ENCODE measurements at places on chromosomes 2 and 18.

- DNase-seq = no peak
Measured at GRCh38 chr2:239296020-239296932, 104.5 kb downstream of the HDAC4 start.

- DNase-seq = no peak
Measured at GRCh38 chr18:77052983-77053309, 79.6 kb downstream of the MBP start.

DNA sequence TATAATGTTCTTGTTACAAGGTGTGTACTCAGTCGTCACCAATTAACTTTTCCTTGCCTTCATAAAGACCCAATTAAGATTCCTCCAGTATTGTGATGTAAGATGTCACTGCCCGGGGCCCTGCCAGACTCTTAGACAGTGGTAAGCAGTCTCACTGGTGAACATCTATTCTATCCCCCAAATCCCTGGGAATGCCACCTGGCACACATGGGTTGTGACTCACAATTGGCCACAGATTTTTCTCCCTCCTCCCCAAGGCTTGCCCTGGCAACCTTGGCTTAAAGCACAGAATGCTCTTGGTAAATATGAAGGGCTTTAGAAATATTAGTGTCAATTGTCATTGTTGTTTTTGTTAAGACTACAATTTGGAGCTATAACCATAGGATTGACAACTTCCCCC lies 287.9 kb downstream of the ETAA1 start:
- no peak for DNase-seq

GRCh38 chr2:173770947-173771678 lies 194.1 kb downstream of the SP3 start:
- no peak for DNase-seq

DNA sequence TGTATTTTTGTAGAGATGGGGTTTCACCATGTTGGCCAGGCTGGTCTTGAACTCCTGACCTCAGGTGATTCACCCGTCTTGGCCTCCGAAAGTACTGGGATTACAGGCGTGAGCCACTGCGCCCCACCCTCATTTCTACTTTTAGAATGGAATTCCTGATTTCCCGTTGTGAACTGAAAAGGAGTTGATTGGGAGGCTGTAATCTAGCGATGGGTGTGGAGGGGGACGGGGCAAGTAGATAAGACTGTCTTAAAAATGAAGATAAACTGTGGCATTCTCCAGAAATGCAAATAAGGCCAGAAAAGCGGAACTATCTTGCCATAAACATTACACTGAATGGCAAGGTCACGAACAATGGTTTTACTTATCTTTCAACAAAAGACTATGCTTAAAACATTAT lies 135.4 kb downstream of the TRIB2 start:
- DNase-seq = no peak

GRCh38 chr2:160513120-160513519 lies 19.5 kb upstream of the RBMS1 start:
- no peak for DNase-seq

DNA sequence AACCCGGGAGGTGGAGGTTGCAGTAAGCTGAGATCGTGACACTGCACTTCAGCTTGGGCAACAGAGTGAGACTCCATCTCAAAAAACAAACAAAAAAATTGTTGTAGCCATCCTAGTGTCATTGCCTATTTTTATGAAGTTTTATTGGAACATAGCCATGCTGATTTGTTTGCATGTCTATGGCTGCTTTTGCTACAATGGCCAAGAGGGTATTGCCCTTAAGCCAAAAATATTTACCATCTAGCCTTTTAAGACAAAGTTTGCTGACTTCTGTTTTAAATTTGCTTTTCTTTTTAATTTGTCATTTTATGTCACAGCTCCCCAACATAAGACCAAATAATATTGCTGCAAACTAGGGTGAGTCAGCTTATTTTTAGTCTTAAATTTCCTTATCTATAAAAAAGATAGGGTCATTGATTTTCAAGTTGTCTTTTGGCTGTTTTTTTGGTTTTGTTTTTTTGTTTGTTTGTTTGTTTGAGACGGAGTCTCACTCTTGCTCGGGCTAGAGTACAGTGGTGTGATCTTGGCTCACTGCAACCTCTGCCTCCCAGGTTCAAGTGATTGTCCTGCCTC lies 70.0 kb upstream of the CABLES1 start:
- DNase-seq = no peak

DNA sequence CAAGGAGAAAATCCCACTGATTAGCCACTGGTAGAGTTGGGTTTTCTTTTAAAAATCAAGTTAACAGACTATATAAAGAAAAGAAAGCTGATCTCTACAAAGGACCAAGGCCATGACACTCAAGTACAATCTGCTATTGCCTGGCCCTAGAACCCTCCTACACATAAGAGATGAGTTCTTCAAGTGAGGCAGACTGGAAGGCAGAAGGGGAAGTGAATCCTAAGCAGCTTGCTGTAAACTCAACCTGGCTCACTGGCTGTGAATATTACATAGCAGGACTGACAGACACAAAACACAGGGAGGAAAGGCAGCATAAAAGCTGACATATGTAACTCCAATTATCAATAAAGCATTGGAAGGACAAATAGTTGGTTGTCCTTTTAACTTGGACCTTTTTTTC lies 65.4 kb downstream of the TRIP12 start:
- DNase-seq = peak; percentile 61

GRCh38 chr2:24210723-24211122 lies 35.9 kb downstream of the FAM228A start:
- no peak for DNase-seq

Data from GM13977 (cell line).